Esophagus squamous epithelium (tissue), 5 donors: ENCODE measurements at places on chromosomes 16 and 17.

DNA sequence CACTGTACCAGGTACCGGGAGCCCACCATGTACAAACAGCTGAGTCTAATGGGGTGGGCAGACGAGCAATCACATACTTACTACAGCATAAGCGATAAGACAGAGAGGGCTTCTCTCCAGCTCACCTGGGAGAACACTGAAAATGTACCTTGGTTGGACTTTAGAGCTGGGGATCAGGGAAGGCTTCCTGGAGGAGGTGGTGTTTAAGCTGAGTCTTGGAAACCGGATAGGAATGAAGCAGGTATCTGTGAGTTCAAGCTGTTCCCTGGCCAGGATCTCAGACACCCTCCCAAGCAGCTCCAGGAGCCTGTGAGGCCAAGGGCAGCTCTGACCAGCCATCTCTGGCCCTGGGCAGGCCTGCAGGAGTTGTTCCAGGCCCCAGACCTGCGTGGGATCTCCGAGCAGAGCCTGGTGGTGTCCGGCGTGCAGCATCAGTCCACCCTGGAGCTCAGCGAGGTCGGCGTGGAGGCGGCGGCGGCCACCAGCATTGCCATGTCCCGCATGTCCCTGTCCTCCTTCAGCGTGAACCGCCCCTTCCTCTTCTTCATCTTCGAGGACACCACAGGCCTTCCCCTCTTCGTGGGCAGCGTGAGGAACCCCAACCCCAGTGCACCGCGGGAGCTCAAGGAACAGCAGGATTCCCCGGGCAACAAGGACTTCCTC is 8.0 kb upstream of the SERPINF1 start:
- no peak for DNase-seq

DNA sequence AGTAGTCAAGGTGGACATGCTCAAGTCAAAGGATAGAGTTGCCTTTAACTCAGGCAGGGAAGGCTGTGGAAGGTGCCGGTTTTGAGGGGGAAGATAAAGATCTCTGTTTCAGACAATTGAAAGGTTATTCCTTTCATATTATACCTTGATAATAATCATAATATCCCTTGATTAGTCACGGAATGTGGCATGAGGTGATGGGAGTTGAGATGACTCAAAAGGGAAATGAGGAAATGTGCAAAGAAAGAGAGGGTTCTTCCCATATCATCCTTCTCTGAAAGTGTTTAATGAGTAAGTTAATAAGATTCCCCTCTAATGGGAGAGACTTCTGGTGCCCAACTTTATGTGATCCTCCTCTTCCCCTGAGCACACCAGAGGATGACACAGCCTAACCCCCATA is 43.1 kb upstream of the HS3ST2 start:
- no peak for DNase-seq

DNA sequence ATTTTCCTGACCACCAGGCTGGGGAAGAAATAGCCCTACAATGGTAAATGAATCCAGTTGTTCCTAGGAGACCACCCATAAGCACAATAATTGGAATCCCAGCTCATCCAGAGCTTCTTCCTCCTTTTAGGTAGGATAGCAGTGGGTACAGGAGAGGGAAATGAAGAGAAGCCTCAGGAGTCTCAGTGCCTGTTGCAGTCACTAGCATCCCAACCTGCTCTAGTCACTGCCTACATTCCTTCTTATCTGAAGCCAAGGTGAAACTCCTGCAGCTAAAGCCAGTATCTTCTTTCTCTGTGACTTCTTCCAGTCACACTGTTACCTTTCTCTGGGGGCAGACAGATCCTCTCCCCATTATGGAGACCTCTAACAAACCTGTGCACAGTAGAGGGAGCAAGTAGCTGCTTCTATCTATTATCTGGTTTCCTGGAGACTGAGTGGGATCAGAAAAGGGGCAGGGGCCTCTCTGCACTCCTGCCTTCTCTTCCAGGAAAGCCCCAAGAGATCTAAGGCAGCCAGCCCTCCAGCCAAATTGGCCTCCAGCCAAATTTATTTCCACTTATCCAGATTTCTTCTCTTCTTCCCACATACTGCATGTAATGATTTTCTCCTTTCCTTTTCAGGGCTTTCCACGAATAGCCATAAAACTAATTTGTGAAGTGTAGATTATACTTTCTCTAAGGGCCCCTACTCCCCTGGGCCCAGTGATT is 85.5 kb downstream of the SSH2 start:
- DNase-seq: no peak

GRCh38 chr16:48535831-48536613 is 74.0 kb downstream of the N4BP1 start:
- no peak for DNase-seq

DNA sequence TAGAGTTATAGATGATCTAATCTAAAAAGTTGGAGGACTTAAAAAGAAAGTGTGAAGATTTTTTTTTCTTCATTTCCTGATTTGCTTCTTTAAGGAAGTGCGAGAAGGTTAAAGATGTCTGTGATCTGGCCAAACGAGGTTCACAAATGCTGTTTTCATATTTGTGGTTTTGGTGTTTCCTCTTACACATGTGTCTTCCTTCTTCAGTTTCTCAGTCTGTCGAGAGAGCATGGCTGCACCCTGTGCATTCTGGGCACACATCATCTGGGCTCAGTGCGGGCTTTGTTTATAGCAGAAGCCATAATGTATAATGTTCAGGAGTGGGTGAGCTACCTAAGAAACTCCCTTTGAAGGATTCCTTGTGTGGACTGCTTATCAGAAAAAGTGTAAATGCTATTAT is 260.4 kb upstream of the TBX2 start:
- DNase-seq: no peak

DNA sequence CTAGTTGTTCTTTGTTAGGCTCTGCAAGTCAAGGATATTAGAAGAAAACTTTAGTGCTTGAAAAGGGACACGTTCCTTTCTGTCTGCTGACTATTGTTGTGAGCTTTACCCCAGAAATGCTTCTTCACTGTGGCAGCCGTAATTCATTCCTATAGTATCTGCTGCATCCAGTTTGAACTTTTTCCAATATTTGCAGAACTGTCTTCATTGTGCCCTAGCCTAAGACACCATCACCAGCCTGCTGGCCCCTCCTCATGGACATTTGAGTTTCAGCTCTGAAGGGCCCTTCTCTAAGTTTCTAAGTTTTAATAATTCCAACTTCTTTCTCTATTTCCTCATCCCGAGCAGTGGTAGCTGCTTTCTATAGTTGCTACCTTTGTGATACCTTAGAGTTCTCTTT is 91.7 kb downstream of the SLC39A11 start:
- DNase-seq: no peak

DNA sequence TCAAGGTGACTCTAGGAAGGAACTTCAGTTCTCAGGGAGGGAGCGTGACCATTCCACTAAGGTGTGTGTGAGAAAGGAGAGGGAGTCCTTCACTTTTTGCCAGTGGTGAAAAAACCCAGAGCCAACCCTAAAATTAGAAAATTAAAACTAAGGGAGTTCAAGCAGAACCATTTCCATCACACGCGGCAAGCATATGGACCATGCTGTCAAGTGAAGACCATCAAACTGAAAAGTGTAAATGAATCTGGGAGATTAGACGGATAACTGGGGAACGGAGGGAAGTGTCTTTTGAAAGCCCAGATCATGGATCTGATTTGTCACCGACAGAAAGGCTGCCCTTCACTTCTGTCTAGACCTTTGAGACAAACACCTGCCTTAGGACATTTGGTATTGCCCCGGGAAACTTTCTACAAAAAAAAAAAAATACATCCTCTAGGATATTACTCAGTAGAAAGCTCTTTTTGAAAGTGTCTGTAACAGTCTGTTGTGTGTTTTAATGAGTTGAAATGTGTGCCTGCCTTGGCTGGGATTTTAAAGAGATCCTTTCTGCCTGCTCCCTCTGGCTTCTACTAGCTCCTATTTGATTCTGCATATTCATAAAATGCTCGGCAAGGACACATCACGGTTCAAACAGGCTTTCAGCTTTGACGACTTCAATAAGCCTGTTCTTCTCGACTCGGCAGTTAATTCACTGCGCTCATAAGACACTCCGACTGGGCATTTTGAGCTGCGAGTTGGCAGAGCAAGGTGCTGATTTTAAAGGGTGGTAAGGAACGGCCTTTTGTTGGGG is 81.4 kb upstream of the ERCC4 start:
- DNase-seq: no peak

- no peak for DNase-seq
These were observed 7.6 kb upstream of the PGAP6 start for GRCh38 chr16:389352-389751.

DNA sequence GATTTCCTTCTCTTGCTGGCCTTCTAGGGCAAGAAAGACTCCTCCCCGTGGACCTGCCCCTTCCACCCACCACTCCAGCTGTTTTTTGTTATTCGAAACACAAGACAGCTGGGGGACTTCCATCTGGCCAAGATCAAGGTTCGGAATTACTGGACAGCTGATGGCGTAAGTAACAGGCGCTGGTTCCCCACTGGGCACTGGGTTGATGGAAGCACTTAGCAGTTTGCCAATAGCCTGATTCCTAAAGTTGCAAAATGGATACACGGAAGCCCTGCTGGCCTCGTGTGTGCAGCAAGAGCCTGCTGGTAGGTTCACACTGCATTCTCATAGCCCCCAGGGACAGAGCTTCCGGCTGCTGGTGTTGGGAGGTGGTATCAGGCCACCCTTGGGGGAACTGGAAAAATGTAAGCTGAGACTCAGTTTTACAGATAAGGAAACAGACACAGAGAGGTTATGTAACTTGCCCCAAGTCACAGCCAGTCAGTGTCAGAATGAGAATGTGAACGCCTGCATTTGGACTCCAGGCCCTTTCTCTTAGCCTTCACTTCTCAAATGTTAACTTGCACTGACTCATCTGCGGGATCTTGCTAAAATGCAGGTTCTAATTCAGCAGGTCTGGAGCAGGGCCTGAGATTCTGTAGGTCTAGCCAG is 171.7 kb downstream of the KATNIP start:
- no peak for DNase-seq

DNA sequence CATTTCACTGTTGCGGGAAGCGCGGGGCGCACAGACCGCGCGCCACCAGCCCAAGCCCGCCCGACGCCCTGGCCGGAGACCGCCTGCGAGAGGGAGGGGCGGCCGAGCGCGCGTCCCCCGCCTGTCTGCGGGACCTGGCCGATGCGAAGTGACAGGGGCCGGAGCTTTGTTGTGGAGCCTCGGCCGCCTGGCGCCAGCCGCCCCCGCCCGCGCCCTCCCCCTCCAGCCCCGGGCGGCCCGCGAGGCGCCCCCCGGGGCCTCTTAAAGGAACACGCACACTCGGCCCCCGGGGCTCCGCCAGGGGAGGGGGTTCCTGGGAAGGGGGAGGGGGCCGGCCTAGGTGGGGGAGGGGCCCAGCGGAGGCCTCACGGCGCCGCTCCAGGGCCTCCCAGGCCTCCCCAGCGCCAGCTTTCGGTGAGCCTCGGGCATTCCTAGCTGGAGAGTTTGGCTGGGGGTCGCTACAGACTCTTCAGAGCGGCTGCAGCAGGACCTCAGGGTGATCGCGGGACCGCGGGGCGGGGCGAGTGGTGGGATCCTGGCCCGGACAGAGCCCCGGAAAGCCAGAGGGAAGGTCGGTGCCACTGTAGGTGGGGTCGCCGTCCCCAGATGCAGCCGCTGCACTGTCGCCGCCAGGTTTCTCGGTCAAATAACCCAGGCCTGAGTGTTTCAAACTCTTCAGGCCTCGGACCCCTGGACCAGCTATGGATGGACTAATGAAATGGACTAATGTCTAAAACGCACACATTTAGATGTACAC is 2.4 kb upstream of the TBX2 start:
- no peak for DNase-seq

- DNase-seq: no peak
These were observed 53.3 kb upstream of the DLX4 start for GRCh38 chr17:49915670-49916069.

GRCh38 chr17:16465861-16466338 is 26.1 kb downstream of the LRRC75A start:
- DNase-seq: no peak

DNA sequence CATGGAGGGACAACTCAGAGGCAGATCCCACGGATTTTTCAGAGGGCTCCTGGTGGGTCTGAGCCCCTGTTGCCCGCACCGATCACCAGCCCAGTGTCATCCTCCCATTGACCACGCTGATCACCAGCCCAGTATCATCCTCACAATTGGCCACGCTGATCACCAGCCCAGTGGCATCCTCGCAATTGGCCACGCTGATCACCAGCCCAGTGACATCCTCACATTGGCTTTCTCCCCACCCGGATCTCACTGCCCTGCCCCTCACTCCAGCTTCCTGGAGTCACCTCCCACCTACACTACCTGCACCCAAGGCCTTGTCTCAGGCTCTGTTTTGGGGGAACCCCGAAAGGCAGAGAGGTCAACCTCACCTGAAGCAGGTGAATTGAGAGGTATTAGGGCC is 358.2 kb upstream of the TNRC6C start:
- DNase-seq: no peak

DNA sequence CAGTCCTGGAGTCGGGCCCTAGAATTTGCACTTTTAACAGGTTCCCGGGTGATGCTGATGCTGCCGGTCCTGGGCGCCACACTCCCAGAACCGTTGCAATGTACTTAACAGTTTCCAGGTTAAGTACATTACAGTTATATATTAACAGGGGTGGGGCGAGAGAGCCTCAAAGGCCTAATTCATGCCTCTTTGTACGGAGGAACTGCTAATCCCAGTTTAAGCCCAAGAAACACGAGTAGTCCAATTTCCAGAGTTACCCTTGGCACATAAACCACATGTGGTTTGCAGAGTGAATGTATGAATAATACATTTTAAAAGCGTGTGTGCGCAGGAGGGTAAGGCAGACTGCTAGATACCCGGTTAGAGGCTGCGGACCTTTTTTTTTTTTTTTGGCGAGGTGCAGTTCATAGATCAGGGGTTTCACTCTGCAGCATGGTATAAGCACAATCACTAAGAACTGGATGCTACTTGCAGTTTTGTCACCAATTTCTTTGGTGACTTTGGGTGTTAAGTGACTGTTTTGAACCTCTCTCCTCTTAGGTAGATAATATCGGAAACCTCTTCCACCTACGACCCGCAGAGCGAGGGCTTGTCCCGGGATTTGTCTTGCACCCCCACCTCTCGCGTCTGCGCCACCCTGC is 713 bp downstream of the COX11 start:
- no peak for DNase-seq

GRCh38 chr17:77489893-77490255 is 349.1 kb downstream of the SEC14L1 start:
- DNase-seq: no peak

- no peak for DNase-seq
These were observed 227.6 kb downstream of the UTP18 start for GRCh38 chr17:51487947-51488346.

DNA sequence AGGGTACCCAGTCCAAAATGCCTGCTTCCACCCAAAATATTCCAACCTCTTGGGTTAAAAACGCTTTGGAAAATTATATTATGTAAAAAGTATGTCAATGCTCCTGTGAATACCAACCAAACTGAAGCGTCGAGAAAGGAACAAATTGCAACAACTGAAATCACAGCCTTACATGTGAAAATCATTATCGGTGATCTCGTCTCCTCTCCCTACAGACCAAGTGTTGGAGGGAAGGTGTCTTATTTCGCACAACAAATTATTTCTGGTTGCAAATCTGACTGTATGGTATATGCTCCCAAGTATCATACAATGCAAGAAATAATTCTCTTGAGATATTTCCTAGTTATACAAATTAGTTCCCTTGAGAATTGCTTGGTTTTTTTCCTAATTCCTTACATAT is 89.3 kb upstream of the CDYL2 start:
- DNase-seq: no peak
